ENCODE measurements at places on chromosomes 16 and 17.

DNA sequence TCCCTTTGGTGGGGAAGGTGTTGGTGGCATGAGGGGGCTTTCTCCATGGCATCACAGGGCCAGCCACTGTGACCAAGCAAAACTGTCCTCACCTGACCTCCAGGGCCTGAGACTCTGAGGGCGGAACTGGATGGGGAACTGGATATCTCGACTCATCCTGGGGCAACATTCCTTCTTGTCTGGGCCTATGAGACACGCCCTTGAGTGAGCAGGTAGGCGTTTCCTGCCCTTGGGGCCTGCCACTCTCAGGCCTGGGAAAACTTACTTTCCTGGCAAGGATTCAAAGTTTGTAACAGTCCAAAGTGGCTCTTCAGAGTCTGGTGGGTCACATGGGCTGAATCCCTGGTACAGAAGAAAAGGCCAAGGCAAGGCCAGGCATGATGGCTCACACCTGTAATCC lies 9.6 kb downstream of the MT1X start:
- no peak for DNase-seq

GRCh38 chr17:33049781-33050414 lies 58.3 kb downstream of the SPACA3 start:
- DNase-seq: peak; percentile 33

GRCh38 chr16:56929639-56930038 lies 2.3 kb upstream of the HERPUD1 start:
- peak; percentile 4 for DNase-seq

- DNase-seq: no peak
These were observed 10.9 kb downstream of the SEC14L5 start for GRCh38 chr16:4968879-4969483.

DNA sequence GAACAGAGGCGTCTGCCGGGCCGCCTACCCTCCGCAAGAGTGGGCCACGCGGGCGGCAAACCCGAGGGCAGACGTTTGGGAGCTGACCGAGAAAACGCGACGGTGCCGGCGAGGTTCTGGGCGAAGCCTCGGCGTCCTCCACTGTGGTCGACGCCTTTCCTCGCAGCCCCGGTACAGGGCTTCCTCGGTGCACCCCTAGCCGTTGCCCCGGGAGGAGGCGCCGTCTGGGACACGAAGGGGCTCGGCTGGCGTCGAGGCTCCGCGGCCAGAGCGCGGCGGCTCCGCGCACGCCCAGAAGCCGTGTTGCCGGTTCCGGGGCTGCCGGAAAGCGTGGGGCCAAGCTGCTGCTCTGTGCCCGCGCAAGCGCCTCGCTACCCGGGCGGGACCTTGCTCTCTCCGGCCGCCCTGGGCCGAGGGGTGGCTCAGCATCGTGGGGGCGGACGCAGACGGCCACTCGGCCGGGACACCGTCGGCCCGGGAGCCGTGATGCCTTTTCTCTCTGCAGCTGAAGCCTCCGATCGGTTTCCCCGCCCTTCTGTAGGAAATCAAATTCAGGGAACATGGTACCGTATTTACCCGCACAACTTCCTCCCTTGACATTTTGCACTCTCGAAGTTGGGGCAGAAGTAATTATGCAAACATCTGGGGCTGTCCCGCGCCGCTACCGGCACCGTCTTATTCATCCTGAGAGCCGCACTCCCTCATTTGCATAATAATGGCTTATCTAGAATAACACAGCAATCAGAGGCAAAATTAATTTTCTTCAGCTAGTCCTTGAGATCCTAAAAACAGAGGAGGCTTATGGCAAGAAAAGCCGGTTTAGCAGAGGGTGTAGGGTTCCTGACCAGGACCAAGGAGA lies 7.3 kb upstream of the CBX8 start:
- no peak for DNase-seq

DNA sequence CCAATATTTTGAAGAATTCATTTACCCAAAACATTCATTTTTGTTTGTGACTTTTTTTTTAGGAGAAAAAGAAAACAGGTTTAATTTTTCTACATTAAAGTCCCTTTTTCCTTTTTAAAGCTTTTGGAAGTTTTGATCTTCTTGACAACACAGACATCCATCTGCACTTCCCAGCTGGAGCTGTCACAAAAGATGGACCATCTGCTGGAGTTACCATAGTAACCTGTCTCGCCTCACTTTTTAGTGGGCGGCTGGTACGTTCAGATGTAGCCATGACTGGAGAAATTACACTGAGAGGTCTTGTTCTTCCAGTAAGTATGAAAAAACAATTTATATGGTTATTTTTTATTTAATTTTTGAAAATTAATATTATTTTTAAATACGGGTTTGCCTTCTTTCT lies 37.2 kb downstream of the SIAH1 start:
- no peak for DNase-seq

GRCh38 chr17:32880671-32881453 lies 3.9 kb upstream of the MYO1D start:
- no peak for DNase-seq

DNA sequence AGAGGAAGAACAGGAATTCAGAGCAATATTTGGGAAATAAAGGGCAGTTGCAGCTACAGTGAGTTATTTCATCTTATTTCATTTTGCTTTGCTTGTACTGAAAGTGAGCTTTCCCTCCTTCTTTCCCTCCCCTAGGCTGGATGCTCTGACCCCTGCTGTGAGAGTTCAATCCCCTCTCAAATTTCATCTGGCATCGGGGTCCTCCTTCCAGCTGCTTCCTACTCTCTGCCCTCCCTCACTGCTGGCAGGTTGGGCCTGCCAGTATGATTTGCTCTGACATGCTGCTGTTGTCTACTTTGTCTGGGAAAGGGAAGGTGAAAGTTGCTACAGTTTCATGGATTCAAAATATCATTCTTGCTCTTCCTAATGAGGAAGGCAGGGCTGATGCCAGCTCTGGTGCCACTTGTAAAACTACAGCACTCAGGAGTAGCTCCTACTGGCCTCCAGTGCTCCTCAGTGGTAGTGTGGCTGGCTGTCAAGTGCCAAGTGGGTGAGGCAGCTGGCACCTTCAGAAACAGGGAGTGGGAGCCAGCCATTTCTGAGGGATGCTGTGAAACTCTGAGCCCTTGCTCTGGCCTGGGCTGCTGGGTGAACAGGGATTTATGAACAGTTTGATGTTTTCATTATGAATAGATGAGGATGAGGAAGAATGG lies 408.6 kb downstream of the HAPSTR1 start:
- DNase-seq: no peak

DNA sequence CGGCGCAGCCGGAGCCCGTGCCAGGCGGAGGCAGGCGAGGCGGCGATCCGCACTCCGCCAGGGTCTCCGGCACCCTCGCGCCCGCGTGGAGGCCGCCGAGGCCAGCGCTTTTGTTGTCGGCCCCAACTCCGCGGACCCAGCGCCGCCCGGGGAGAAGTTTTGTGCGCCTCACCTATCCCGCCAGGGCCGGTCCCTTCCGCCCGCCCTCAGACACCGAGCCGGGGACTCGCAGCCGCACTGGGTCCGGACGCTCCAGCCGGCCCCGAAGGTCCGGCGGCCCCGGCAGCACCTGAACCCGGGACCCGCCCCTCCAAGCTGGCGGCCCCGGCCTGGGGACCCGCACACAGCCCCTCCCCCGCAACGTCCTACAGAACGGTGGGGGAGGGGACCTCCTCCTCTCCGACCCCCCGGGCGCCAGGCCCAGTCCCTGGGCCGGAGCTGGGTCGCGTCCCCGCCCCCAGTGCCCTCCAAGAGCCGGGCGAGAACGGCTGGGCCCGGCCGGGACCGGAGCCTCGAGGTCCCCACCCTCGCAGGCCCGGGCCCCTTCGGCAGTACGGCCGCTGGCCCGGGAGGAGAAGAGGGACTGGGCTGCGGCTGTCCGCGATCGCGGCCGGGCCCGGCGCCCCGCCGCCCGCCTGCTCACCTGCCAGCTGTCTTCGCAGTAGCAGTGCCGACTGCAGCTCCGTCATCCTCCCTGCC lies 698 bp downstream of the UBE2G1 start:
- no peak for DNase-seq

DNA sequence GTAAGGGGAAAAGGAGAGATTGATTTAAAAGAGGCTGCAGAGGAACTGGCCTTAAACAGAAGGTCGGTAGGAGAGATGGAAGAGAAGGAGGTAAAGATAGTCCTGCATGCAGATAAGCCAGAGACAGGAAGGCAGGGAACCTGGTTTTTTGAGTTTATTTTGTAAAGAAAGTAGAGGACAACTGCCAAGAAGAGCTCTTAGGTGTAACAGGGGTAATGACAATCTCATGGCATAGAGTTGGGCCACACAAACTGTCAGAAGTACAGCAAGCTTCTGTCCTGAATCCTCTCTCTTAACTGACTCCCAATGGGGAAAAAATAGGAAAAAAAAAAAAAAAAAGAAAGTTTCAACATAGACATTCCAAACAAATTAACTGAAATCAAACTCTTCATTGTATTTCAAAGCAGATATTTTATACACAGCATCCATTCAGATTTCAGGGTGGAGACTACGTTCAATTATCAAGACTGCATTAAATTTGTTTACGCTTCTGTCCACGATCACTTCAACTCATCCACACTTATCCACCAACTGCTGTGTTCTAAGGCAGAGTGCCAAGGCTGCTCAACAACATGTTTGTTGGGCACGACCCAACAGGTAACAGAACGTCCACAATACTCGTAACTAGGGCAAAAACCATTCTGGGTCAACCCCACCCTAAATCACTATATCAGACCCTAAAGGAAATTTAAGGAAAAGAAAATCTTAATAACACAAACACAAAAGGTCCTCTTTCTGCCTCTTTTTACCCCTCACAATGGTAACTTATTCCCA lies 34.9 kb downstream of the USP31 start:
- DNase-seq: no peak

DNA sequence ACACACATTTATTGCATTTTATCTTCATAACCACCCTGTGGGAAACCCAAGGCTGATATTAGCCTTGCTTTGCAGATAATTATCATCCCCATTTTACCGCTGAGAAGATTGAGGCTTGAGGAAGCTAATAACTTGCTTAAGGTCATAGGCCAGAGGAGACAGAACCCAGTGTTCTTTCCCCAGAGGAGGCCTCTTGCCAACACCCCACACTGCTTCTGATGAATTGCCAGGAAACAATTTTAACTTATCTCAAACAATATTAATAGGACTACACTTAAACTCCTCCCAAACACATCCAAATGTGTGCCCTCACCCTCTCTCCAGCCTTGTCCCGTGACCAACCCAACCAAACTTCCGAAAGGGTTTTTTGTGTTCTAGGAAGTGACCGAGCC lies 2.1 kb upstream of the SPG7 start:
- DNase-seq: no peak

GRCh38 chr17:81338274-81339190 lies 43.4 kb upstream of the SLC38A10 start:
- no peak for DNase-seq

DNA sequence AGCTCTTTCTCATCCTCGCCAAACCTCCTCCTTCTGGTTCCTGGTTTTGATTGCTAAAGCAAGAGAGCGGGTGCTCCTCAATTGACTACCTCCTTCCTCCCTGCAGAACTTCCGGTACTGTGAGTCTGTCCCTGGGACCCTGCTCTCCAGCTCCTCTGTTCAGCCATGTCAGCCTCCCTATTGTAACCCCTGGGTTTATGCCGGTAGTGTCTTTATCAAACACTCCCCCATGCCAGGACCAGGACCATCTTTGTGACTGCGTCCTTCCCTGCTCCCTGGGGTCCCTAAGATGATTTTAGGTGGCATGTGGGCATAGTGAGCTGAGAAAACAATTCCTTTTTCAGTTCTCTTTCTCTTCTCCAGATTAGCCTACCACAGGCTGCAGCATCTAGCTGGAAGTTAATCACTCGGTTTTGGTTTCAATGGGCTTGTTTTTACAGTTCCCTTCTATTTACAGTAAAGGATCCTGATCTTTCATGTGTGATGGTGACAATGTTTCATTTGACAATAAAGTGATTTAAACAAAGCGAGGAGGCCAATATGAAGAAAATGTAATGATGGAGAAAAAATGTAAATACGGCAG lies 27.7 kb upstream of the IL21R start:
- peak; percentile 50 for DNase-seq

GRCh38 chr16:24273508-24274182 lies 17.5 kb downstream of the CACNG3 start:
- DNase-seq: no peak

GRCh38 chr16:78638371-78638770 lies 538.9 kb downstream of the WWOX start:
- DNase-seq: no peak

DNA sequence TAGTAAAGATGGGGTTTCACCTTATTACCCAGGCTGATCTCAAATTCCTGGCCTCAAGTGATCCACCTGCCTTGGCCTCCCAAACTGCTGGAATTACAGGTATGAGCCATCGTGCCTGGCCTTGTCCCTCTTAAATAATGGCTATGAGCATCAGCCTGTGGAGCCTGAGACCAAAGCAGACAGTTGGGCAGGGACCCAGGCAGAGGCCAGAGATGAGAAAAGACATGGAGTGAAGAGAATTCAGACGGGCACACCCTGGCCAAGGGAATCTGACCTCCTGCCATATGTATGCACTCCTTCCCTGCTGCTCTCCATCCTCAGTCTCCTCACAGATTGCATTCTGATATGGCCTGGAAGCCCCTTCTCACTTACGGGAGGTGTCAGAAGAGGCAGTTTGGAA lies 98.4 kb upstream of the DNAH9 start:
- no peak for DNase-seq

DNA sequence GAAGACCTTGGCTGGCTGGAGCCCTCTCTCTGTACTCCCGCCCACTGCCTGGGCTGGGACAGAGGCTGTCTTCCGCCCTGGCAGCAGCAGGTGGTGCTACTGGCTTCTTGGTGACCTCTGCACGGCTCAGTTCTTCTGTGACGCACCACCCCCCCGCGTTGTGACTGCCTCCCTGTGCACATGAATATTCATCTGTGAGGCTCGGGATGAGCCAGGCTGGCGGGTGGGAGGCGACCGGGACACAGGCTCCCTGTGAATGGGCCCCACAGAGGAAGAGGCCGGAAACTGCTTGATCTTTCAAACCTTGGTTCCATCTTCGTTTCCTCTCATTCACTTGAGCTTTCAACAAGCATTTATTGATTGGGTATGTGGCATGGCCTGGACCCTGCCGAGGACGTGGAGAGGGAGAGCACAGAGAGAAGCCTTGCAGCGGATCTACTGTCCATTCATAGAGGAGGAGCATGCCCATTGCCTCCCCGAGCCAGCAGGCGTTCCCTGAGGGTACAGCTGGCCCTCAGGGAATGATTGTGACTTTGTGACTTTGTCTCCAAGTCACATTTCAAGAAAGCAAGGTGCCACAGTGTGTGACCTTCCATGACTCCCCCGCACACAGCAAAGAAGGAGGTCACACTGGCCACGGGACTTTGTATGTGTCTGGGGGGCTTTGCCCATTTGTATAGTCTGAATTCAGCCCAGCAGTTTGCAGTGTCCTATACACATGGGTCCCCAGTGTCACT lies 45.0 kb downstream of the B9D1 start:
- DNase-seq: no peak

- no peak for DNase-seq
These were observed 5.7 kb downstream of the HOXB2 start for GRCh38 chr17:48539177-48539576.

GRCh38 chr16:3952737-3953131 lies 72.2 kb upstream of the CREBBP start:
- no peak for DNase-seq

GRCh38 chr16:901715-902601 lies 68.8 kb downstream of the LMF1 start:
- no peak for DNase-seq

Measured in AML-193 (cell line).